ENCODE measurements at places on chromosomes 5 and 9.

- no peak for DNase-seq
Measured at GRCh38 chr5:158170060-158170459, 311.1 kb upstream of the CLINT1 start.

GRCh38 chr9:134565316-134565915 lies 76.2 kb upstream of the COL5A1 start:
- DNase-seq: no peak

- no peak for DNase-seq
Measured at GRCh38 chr5:68749631-68750030, 344.2 kb upstream of the SLC30A5 start.

DNA sequence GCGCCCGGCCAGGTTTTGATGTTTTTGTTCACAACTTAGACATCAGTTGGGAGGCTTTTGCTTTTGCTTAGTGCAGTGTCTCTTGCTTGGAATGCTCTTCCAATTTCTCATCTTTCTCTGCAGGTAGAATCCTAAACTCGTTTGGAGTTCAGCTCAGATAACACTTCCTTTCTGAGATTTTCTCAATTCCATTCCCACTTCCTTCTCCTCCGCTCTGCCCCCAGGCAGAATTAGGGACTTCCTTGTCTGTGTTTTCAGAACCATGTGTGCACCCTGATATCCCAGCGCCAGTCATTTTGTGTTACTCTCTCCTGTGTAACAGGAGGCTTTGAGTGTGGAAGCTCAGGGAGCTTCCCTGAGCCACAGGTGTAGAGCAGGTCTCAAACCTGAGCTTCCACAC lies 171.0 kb downstream of the INSYN2B start:
- DNase-seq: no peak

DNA sequence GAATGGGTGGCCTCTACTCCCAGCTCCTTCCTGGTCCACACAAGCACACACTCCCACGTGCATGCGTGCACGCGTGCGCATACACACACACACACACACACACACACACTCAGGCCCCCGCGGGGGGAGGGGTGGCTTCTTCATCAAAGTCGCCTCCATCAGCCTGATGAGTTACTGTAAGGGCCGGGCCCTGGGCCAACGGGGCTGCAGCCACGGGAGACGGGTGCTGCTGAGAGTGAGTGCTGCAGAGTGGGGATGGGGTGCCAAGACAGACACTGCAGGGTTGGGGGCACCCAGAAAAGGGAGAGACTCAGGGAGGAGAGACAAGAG lies 18.1 kb downstream of the CNTFR start:
- DNase-seq: no peak

- no peak for DNase-seq
Measured at GRCh38 chr9:135480940-135481310, 1.3 kb downstream of the PPP1R26 start.

DNA sequence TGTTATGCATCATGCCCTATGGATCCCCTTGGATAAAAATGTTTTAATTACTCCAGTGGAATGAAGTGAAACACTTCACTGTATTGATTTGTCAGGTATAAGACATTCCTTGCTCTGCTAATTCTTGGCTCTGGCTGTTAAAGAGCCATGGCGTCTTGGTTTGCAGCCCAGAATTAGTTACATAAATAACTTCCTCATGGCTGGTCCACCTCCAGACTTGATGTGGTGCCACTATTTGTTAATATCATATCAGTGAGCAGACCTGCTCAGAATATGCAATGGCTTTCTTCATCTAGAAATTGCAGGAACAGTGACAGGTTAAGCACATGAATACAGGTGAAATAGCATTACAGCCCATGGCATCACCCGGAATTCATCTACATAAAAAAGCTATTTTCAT lies 446.9 kb upstream of the GRIN3A start:
- no peak for DNase-seq

- DNase-seq: no peak
Measured at GRCh38 chr5:75756211-75756610, 39.0 kb upstream of the POC5 start.

DNA sequence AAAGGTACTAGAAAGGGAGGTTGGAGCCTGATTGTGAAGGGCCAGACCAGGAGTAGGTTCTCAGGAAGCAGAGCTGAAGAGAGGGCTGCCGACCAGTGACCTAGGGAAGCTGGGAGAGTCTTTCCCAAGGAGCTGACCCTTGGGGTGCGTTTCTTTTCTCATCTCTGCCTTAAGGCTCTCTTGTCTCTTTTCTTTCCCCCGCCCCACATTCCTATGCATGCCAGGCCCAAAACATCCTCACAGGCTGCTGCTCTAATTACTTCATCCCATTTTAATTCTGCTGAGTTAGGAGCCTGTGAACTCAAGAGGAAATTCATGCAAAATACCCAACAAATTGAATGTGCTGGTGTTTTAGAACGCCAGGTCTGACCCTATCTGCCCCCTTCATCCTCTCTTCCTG lies 46.9 kb upstream of the HSPA9 start:
- no peak for DNase-seq

GRCh38 chr5:164373876-164374275 lies 868.5 kb downstream of the MAT2B start:
- no peak for DNase-seq

- no peak for DNase-seq
Measured at GRCh38 chr5:173891308-173892116, 3.4 kb downstream of the CPEB4 start.

Data from stimulated activated CD8-positive, alpha-beta memory T cell treated with anti-CD3 and anti-CD28 coated beads, Interleukin-7, amount 100 ng/mL, for 48 hours (primary cell).